ENCODE measurements at places on chromosomes 4 and X.

DNA sequence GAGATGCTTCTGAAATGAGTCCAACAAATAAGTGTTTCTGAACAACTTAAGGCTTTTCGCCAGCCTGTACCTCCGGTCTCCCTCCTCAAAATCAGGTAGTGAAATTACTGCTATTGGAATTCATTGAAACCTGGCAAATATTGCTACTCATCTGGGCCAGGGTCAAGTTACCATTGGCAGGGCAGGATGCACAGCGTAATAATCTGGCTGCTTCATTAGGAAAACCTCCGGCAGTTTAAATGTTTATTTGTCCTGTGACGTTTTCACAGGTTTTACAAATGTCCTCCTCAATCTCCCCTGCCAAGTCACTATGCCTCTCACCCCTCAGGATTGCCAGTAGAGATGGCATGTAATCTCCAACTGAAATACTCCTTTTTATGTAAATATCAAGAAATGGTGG, 92.6 kb upstream of the KDR start:
- no peak for DNase-seq

DNA sequence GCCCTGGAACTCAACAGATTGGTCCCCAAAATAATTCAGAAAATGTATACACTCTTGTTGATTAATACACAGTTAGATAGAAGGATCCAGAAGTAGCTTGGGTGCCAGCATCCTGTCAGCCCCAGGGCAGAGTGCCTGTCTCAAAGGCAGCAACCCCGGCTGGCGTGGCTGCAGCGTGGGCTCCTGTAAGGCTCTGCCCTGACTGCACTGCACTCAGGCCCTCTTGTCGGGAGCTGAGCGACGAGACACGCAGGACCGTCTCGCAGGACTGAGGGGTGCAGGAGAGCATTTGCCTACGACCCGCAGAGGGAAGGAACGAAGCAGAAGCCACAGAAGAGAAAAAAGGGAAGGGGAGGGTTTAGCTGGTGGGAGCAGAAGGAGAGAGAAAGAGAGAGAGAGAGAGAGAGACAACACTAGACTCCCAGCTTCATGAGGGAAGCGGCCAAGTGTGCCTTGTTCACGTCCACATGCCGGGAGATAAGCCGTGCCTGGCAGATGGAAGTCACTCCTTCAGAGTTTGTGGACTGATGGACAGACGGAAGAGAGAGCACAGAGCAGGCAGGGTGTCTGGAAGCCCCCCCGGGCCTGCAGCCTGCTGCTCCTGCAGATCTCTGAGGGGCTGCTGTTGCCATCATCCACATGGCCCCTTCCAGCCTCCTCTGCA, 38.7 kb upstream of the HELT start:
- DNase-seq, result no peak

DNA sequence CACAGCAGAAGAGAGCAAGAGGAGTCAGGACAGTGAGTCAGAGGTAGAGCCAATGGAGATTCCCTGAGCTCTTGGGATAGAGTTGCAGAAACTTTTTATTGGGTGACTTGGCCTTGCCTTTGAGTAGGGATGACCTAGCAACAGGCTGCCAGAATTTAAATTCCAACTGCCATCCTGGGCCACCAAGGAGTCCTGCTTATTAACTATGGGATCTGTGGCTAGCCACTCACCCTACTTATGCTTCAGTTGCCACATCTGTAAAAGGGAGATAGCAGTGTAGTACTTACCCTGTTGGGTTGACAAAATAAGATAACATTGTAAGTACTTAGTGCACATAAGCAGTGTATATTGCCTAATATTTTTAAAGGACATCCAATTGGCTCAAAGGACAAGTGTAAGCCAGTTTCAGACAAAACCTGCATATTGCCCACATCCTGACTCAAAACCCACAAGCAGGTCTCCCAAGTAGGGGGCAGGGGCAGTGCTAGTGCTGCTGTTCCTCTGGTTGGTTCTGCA, 43.5 kb upstream of the TMEM164 start:
- DNase-seq, result no peak

GRCh38 chr4:30094887-30095286, 625.3 kb upstream of the PCDH7 start:
- DNase-seq, result no peak

DNA sequence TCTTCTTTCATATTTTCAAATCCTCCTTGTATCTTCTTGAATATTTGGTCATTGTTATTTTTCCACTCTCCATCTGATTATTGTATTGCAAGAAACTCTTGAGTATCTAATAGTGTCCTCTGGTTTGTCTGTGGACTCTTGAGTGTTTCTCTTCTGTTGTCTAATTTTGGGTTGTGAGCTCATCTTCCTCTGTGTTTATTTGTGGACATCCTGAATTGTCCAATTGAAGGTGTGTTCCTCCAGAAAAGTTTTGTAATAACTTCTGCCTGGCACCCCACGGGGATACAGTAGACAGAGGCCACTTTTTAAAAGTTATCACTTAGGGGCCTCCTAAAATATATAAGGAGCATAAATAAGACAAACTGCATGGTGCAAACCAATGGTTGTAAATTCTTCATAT, 3.1 kb upstream of the CC2D2A start:
- DNase-seq, result no peak

GRCh38 chr4:16783119-16783518, 115.3 kb downstream of the LDB2 start:
- no peak for DNase-seq

DNA sequence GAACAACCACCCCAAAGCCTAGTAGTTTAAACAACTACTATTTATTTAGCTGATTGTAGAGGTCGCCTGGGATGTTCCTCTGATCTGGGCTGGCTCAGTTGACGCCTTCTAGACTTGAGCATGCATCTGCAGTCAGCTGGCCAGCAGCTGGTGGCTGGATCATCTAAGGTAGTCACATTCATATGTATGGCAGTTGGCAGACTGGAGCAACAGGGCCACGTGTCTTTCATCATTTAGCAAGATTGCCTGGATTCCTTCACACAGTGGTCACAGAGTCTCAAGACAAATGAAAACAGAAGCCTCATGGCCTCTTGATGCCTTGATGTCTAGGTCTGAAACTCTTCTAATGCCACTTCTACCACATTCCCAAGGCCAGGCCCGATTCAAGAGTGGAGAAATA, 220.6 kb upstream of the S100G start:
- peak; percentile 12 for DNase-seq

DNA sequence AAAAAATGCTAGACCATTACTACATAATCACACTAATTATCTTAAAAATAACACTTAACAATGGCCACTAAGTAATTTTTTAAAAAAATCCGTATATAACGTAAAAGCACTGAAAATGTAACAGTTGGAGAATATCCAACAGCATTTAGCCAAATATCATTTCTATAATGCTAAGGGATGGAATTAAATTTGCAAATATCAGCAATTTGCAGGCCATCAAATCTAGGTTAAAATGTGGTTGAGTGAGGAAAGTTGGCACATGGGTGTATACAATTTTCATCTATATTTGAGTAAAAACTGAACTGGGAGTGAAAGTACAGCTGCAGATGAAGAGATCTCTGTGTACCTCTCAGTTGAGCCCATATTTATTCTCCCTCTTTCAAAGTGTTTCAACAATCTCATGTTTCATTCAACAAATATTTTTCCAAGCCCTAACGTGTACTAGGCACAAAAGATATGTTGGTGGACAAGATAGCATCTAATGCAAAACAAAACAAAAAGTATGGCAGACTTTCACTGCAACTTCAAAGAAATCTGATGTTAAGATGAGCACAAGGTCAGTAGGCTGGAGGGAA, 63.0 kb downstream of the MBNL3 start:
- no peak for DNase-seq

GRCh38 chr4:55291227-55291640, 54.8 kb upstream of the SRD5A3 start:
- peak; percentile 27 for DNase-seq

DNA sequence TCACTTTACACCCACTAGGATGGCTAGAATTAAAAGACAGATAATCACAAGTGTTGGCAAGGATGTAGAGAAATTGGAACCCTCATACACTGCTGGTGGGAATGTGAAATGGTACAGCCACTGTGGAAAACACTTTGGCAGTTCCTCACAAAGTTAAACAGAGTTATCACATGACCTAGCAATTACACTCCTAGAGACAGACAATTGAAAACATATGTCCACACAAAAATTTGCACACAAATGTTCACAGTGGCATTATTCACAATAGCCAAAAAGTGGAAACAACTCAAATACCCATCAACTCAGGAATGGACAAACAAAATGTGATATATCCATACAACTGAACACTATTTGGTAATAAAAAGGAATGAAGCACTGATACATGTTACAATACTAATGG, 5.7 kb downstream of the ZNF280C start:
- peak; percentile 86 for DNase-seq

- DNase-seq, result no peak
Observed at GRCh38 chrX:33132569-33132968, 78.8 kb downstream of the DMD start.

GRCh38 chrX:40663078-40663740, 15.8 kb upstream of the CXorf38 start:
- DNase-seq, result no peak

DNA sequence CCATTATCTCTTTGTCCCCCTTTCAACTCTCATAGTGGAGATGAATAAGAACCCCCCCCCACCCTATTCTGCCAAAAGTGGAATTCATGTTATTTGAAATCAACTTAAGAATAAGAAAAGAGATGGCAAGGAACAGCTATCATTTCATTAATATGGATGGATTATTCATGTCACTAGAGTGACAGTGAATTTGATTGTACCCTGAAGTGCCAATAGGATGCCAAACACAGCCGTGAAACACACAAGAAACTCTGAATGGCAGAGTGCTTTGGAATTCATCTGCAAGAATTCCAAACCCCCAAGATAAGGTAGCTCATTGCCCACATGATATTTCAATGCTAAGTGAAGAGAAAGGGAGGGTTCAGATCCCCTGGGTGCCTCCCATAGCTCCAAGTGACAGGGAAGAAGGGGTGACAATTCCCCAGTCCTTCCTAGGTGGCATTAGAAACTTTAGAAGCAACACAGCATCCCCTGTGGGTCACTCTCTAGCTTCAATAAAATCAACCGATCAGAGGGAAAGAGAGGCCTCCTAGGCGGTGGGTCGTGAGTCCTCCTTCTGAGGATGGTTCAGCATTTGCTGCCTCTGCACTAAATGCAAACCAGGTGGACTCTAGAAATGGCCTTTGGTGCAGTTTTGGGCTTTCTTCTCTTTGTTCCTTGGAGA, 84.3 kb downstream of the MGST2 start:
- DNase-seq, result no peak

DNA sequence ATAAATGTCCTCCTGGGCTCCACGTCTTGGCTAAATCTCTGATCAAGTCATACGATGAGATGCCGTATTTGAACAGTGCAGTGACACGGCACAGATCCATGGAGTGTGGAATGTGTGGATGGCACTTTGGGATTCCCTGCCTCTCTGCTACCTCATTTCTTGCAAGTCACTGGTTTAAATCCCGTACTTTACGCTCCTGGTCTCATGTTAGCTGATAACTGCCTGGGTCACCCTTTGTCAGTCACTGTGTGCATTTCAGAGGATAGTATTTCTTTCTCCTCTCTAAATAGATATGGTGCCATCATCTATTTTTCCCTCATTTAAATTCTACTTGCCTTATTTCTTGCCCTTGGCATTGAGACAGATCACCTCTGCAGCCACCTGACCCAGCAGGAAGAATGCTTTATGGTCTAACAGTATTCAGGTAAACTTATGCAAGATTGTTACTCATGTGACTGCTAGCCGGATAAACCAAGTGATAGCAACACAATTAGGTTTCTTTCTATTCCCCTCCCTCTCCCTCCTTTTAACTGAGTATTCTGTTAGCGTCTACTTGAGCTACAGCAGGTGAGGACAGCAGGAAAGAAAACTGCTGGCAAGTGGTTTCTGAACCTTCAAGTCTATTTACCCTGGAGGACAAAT, 2.8 kb downstream of the EGF start:
- DNase-seq, result no peak

DNA sequence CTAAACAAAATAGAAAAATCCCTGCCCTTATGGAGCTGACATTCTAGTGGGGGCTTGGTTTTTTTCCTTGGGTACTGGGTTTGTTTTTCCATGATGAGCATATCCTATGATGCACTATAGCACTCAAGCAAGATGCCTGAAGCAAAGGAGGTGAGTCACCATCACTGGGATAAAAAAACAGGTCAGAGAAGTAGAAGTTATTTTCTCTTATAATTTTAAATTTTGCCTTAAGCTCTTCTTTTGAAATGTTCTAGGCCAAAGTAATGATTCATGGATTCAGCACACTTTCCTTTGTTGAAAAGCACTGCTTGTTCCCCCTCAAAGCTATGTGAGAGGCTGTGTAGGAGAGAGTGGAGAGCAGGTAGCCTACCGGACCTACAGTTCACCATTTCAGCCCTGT, 15.2 kb upstream of the CXCL2 start:
- peak; percentile 64 for DNase-seq

GRCh38 chr4:102858828-102859464, 9.8 kb upstream of the CISD2 start:
- DNase-seq, result no peak

GRCh38 chrX:24081661-24082154, 27.0 kb downstream of the EIF2S3 start:
- DNase-seq, result peak; percentile 74

- DNase-seq, result no peak
Observed at GRCh38 chr4:73375328-73375741, 28.8 kb upstream of the ALB start.

DNA sequence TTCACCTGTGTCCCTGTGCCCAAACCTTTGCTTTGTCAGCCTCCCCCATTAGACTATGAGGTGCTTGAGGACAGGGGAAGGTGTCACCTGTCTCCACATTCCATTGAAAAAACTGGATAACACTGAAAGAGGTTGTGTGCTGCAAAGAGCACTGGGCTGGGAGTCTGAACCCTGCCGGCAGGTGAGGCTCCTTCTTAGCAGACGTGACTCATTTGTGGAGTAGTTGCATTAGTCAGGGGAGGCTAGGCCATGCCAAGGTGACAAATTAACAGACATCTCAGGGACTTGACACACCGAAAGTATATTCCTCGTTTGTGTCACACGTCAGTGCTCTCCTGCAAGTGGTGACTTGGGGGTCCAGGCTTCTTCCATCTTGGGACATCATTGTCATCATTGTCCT, 95.9 kb upstream of the STX18 start:
- DNase-seq, result no peak

- DNase-seq, result no peak
Observed at GRCh38 chr4:99043346-99043745, 45.2 kb downstream of the ADH5 start.

DNA sequence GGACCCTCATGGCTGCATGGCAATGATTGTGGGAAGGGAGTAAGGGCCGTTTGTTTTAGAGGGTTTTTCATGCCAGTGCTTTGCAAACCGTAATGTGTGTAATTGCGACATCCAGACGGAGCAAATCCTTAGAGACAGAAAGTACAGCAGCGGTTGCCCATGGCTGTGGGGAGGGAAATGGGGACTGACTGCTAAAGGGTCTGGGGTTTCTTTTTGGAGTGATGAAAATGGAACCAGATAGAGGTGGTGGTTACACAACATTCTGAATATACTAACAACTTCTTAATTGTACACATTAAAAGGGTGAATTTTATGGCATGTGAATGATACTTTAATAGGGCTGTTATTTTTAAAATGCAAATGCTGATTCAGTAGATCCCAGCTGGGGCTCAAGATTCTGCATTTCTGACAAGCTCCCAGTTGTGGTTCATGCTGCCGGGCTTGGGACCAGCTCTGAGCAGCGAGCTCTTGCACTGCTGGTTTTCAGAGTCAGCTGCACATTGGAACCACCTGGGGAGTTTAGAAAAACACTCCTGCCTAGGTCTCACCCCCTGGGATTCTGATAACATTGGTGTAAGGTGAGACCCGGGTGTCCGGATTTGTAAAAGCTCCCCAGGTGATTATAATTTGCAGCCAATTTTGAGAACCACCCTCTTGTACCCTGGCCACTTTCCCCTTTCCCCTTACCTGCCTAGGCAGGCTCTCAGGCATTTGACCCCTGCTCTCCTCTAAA, 47.7 kb downstream of the PRPS1 start:
- DNase-seq, result peak; percentile 83

- DNase-seq, result no peak
Observed at GRCh38 chrX:13373027-13373426, 53.2 kb upstream of the ATXN3L start.
